ENCODE measurements at places on chromosomes 12 and 14.

DNA sequence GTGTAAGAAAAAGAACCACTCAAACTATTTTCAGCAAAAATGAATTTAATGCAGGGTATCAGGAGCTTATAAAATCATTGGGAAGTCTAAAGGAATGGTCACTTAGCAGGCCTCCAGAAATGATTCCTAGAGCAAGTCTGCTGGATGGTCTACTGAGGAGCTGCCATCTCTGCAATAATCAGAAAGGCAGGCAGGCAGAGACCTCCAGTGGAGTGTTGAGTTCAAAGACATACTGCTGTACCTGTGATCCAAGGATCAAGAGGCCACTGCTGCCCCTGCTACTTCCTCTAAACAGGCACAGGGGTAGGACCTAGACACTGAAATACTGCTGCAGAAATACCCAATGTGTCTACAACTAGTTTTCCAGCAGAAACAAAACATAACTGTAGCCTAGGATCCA lies 14.5 kb upstream of the KICS2 start:
- H3K27ac ChIP-seq: no peak overlapping the region
- no peaks in the 10 kb centered on the region for H3K27me3 ChIP-seq
- no peak for DNase-seq
- H3K4me1 ChIP-seq: peaks cover 5% of the 10 kb centered on the region

- peaks cover 16% of the 10 kb centered on the region for H3K36me3 ChIP-seq
- H3K27ac ChIP-seq: no peak overlapping the region
These were observed 74.9 kb downstream of the NTF3 start for GRCh38 chr12:5506821-5507231.

DNA sequence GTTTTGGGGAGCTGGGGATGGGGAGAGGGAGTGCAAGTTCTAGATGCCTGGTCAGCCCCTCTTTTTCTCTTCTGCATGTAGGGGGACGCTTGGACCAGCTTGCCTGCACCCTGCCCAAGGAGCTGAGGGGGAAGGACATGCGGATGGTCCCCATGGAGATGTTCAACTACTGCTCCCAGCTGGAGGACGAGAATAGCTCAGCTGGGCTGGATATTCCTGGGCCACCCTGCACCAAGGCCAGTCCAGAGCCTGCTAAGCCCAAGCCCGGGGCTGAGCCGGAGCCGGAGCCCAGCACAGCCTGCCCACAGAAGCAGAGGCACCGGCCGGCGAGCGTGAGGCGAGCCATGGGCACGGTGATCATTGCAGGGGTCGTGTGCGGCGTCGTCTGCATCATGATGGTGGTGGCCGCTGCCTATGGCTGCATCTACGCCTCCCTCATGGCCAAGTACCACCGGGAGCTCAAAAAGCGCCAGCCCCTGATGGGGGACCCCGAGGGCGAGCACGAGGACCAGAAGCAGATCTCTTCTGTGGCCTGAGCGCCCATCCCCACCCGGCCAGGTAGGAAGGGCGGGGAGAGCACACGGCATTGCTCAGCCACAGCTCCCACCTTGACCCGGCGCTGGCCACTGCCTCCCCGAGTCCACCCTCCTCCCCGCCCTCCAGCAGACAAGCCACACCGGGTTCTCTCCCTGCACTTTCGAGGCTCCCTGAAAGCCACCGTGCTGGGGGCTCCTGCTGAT lies 14.0 kb downstream of the LRTM2 start:
- no peak overlapping the region for H3K27ac ChIP-seq
- peaks cover 21% of the 10 kb centered on the region for H3K4me1 ChIP-seq
- H3K4me3 ChIP-seq: no peak overlapping the region
- H3K36me3 ChIP-seq: no peaks in the 10 kb centered on the region
- peaks cover 66% of the 10 kb centered on the region for H3K27me3 ChIP-seq

- no peak overlapping the region for H3K27ac ChIP-seq
- H3K27me3 ChIP-seq: peaks cover 3% of the 10 kb centered on the region
- no peak overlapping the region for H3K4me3 ChIP-seq
- no peaks in the 10 kb centered on the region for H3K4me1 ChIP-seq
- H3K36me3 ChIP-seq: no peaks in the 10 kb centered on the region
- no peak for DNase-seq
These were observed 84.2 kb downstream of the AACS start for GRCh38 chr12:125149160-125150108.

DNA sequence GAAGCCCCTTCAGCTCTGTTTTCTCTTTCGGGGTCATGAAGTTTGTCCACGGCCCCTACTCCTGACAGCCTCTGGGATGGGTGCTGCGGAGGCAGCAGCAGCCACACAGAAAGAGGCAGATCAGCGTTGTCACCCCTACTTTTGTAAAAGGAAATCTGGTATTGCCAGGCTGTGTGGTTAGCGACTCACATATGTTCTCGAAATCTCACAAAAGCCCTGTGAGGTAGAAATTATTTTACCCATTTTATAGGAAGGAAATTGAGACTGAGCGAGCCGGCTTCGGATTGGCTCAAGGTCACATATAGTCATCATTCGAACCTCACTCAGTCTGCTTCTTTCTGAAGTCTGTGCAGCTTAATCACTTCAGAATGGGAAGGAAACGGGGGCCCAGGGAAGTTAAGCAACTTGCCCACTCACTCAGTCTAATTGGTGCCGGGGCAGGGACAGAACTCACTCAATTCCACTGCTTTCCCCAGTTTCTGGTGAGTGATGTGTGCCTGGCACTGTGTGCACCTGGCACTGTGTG lies 1.1 kb upstream of the CKAP4 start:
- DNase-seq: no peak
- peaks cover 27% of the 10 kb centered on the region for H3K4me1 ChIP-seq
- no peaks in the 10 kb centered on the region for H3K27me3 ChIP-seq
- H3K36me3 ChIP-seq: peaks cover 7% of the 10 kb centered on the region

All from type B pancreatic cell (in vitro differentiated cells).